ENCODE measurements at places on chromosomes 4 and X.

- no peak for DNase-seq
Measured at GRCh38 chr4:61750810-61751209, 550.7 kb downstream of the ADGRL3 start.

DNA sequence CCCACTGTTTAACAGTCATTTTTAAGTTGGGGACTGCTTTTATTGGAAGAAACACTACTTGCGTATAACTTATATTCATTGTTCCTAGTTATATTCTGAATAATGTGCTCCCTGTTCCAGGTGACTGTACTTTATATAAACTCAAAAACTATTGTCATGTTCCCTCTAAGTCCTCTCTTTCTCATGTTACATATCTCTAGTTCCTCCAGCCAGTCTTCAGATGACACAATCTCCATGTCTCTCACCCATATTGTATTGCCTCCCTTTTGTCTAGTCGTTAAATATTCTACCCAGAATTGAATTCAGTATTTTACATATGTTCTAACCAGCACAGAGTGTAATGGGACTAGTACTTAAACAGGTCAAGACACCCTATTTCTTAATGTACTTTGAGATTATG is 5.3 kb downstream of the VAMP7 start:
- DNase-seq, result no peak

DNA sequence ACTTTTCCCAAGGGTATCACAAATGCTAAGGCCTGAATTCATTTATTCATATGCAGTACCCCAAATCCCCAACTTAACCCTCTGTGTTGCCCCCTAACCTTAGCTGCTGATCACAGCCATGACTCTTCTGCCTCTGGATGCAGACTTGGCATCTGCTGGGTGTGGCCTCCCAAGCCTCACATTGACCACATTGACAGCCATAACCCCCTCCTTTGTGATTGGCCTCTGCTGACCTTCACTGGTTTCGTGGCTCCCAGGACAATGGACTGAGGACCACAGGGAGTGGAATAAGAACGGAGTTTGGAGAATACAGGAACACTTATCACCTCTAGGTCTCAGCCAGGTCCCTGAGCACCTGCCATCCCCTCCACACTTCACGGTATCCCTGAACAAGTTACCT is 123.6 kb upstream of the CPEB2 start:
- no peak for DNase-seq

GRCh38 chr4:38062088-38062775 is 102.0 kb downstream of the PTTG2 start:
- DNase-seq, result no peak

- no peak for DNase-seq
Measured at GRCh38 chr4:176638992-176639391, 153.7 kb downstream of the VEGFC start.

DNA sequence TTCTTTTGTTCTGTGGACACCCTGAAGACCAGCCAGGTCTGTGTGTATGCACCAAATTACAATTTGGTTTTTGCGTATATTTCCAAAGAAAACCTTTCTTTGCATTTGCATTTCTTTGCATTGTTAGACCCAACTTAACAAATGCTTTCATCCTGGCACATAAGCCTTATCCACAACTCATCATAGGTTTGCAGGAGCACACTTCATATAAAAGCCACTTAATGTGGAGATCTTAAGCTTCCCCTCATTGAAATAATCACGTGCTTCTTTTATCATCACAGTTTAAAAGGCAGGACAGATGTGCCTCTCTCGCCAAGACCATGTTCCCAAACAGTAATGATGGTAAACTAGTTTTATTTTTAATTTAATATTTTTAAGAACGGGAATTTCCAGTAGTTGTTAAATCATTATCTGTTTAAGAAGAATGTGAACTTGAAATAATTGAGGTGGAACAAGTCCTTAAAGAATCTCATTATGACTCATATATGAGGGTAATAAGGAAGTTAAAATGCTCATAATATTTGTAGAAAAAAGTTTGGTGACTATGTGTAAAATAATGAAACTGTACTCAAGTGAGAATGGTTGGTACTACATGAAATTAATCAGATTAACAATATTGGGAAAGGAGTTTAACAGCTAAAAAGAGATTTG is 65.5 kb downstream of the GLRA3 start:
- no peak for DNase-seq

GRCh38 chr4:56305390-56305789 is 81.9 kb downstream of the AASDH start:
- DNase-seq, result no peak

GRCh38 chr4:153326513-153326912 is 18.0 kb upstream of the MND1 start:
- DNase-seq, result no peak

DNA sequence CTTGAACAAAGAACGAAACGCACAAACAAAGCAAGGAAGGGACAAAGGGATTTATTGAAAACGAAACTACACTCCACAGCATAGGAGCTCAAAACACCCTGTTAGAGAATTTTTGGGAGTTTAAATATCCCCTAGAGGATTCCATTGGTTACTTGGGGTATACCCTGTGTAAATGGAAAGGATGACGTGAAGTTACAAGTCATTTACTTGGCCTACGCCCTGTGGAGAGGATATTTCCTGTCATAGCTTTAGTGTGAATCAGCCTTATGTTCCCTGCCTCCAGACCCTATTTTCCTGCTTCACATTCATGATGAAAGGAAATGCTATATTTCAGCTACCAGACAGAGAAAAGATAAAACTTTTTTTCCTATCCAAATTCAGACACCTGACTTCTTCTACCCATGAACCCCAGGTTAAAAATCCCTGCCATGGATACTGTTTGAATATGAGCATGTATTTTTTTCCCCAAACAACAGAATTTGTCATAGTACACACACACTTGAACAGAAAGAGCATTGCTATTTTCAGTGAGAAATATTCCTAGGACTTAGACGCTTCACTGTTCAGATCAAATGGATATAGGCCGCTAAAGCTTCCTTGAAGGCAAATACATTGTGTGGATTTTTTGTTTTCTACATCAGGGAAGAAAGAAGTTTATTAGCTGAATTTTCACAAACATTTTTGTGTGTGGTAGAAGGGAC is 20.4 kb downstream of the PIN4 start:
- DNase-seq, result no peak

DNA sequence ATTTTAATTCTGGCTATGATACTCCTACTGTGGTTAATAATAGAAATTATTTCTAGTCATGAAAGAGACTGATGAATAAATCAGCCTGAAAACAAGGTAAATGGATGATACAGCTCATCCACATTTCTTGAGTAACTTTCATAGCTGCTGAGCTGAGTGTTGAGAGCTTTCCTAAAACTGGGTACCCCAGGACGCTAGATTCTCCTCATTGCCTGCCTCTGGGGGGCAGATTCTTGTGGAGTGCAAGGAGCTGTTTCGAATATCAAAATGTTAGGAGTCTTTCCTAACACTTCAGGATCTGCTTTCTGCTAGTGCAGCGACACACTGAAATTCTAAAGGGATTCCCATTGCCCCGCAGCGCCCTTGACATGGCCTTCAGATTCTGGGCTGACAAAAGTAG is 2.1 kb downstream of the MND1 start:
- no peak for DNase-seq

All from occipital lobe (tissue), 3 donors.